Activated CD4-positive, alpha-beta T cell treated with anti-CD3 and anti-CD28 coated beads, Interleukin-2, amount 10 ng/mL, durations not matched to agents 7 days and 5 days (primary cell): ENCODE measurements at places on chromosomes 2 and 18.

GRCh38 chr2:29114946-29115609 is at the start of gene CLIP4:
TSS of gene CLIP4 (plus strand) at chr2:29115415. CDS start at chr2:29121389, 5,974 bp downstream.
- DNase-seq: peak; percentile 53

DNA sequence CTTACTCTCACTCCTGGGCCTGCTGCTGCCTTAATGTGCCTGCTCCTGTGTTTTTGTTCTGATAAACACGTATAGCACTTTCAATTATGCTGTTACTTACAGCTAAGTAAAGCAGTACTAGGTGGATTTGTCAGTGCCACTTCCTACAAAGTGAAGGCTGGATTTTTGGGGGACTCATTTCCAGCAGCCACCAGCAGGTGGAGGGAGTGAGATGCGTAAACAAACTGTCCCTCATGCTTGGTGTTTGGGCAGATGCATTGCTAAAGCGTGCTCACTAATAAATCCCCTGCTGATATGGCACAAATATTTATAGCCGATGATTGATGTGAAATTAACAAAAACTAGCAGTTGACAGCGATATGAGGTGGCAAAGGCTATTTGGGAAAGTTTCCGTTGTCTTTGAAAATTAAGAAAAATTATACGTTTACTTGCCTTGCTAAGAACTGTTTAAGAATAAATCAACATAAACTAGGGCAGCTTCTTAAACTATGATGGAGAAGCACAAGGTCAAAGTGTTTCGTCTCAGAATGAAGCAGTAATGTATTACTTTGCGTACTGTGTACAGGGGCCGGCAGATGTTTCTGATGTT is 101.7 kb downstream of the AGAP1 start:
- DNase-seq: peak; percentile 50

GRCh38 chr18:31723990-31724711 is 36.5 kb downstream of the SLC25A52 start:
- no peak for DNase-seq

GRCh38 chr2:58721912-58722591 is 480.9 kb upstream of the FANCL start:
- DNase-seq: no peak

DNA sequence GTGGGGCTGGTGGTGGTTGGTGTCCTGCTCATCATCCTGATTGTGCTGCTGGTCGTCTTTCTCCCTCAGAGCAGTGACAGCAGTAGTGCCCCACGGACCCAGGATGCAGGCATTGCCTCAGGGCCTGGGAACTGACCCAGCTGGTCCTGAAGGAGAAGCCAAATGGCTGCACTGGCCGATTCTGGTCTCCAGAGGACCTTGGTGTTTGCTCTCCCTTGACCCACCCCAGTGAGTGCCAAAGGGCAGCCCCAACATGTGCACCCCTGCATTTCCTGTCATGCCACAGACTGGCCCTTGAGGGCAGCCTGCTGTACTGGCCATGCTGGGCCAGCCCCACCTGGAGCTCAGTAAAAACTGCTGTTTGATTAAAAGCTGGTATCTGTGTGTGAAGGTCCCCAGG is 2.5 kb upstream of the RNF181 start:
- DNase-seq: no peak
